ENCODE measurements at places on chromosomes 11 and 22.
A peak's percentile ranks its signal among the peaks of the same experiment; 100 is the strongest.

DNA sequence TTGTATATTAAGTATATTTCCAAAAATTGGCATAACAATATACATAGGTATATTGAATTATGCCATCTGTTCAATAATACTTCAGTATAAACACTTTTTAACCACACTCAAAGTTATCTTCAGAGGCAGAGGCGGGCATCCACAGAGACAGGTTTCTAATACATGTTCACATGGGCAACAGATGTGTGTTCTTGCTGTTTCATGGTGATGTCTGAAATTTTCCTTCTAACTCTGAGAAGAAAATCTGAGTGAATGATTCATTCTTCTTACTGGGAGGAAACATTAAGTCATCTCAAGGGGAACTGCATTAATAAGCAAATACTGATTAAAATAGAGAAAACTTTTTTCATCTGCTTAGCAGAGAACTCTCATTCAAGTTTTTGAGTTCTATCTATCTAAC, 1074.5 kb downstream of the LRRC4C start:
- no peak for DNase-seq

DNA sequence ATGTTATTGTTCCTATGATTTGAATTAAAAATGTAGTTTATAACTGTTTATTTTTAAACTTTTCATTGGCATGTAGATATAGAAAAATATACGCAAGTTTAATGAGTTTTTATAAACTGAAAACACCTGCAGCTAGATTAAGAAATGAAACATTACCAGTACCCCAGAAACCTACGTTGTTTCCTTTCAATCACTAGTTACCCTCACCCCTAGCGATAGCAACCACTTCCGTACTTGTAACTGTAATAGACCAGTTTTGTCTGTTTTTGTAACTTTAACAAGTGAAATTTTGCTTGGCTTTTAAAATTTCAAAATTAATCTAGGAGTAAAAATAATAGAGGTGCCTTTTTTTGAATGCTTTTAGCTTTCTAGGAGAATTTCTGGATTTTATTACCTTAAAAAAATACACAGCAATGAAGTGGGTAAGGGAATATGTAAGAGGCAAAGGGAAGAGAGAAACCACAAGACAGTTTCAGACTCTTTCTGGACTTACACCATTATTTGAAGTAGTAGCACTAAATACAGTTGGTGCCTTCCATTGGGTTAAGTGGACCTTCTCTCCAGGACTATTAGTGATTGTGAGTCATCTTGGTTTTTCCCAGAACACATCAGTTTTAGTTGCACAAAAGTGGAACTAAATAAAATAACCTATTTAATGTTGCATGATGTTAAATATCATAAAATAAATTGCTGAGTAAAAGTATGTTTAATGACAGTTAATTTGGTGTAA, 18.7 kb upstream of the NAT10 start:
- DNase-seq = no peak

DNA sequence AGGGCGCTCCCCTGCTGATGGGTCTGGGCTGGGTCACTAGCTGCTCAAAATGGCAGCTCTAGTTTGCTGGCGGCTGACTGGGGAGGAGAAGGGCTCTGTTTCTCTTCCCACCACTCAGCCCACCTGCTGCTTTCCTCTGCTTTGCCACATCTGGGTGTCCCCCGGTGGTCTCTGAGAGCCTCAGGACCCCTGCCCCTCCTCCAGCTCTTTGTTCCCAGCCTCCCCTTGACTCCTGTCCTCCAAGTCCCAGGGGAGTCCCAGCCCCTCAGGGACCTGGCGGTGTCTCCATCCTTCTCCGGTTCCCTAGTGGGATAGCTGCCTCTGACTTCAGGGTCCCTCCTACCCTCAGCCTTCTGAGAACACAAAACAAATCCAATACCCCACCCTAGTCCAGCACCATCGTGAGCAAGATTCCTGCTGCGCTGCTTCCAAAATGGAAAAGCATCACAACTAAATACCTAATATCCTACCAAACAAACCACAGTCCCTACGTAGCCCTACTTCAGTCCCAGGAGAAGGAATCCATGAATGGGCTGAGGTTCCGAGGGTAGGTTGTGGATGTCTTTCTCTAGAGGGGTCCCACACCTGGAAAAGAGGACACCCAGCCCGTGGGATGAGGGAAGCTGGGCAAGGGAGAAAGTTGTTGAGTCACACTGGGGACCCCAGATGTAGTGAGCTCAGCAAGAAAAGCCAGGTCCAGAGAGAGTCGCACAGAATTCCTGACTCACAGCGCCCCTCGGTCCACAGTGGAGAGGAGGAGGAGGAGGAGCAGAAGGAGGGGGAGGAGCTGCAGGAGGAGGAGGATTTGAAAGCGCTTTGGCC, 45.0 kb upstream of the NNMT start:
- no peak for DNase-seq

- DNase-seq = no peak
These were observed 38.9 kb upstream of the LUZP2 start for GRCh38 chr11:24457985-24458384.

DNA sequence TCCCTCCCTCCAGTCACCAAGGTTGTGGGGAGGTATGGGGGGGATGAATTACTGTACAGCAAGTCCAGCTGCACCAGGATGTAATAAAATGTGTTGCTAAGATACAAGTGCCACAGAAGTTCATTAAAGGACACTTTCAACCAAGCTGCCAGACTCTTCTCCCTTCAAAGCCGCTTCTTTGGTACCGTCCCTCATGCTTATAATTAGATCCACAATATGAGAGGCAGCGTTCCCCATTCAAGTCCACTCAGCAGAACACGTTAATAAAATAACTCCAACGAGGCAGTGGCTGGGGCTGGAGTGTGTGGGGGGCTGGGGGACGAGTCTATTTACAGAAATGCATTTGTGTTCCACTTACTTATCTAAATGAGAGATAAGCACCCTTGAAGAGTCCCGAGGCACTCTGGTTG, 14.7 kb downstream of the PHF21B start:
- no peak for DNase-seq

DNA sequence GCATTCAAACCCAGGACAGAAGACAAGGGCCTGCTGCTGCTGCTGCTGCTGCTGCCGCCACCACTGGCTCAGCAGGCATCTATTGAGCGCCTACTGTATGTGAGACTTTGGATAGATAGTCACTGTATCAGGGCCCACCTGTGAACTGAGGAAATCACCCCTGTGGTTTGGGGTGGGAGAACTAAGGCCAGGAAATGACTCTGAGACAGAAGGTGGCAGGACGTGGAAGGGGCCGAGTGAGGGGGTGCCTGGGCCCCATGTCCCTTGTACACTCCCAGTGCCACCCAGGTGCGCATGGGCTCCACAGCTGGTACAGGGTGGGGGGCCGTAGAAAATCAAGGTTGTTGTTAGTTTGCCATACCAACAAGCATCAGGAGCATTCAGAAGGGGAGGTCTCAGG, 50.6 kb downstream of the ARHGAP8 start:
- DNase-seq = no peak

DNA sequence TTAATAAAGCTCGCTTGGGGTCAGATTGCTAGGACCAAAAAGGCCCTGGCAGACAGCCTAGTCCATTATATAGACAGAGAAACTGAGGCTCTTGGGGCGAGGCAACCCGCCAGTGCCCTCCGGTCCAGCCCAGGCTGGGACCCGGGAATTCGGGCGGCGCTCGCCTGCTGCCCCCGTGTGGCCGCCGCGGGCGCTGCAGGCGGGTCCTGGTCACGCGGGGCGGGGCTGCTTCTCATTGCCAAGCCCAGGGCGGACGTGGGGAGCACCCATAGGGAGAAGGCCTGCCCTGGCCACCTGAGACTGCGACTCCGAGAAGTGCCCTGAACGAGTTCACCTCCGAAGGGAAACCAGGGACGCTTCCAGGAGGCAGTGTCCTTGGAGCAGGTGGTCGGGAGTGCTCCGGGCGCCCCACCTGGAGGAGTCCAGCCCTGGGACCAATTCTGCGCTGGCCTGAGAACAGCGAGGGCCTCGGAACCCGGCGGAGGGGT, 36.0 kb upstream of the CSNK1E start:
- DNase-seq = peak; percentile 69

- no peak for DNase-seq
These were observed 52.9 kb downstream of the NCAPD3 start for GRCh38 chr11:134170919-134171281.

All from activated CD8-positive, alpha-beta T cell treated with anti-CD3 and anti-CD28 coated beads, Interleukin-2, amount 10 ng/mL, durations not matched to agents 7 days and 5 days (primary cell).